ENCODE measurements at places on chromosomes 12 and 14.

DNA sequence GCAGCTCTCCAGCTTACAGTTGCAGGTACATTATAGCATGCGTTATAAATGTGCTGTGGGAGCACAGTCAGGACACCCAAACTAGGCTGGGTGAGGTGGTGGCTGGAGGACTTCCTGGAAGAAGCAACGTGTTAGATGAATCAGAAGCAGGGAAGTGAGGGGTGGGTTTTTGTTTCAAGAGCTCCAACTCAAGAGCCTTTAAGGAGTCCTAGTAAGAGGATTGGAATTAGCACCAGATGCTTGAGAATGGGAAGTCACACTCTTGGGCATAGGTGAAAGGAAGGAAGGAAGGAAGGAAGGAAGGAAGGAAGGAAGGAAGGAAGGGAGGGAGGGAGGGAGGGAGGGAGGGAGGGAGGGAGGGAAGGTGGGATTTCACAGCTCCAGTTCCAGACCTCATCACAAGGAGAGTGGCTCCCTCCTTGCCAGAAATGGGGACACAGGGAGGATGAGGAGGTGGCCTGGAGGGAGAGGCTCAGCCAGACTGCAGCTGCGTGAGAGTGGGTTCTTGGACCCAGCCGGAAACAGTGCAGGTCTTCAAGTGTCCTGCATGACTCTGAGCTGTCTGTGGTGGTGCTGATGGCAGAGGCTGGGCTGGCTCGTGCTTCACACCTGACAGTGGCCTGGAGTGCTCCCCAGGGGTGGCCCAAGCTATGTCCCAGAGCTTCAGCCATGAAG is 115.7 kb upstream of the GSC start:
- DNase-seq, result no peak

GRCh38 chr12:83473408-83474095 is 786.8 kb downstream of the TMTC2 start:
- no peak for DNase-seq

GRCh38 chr14:55347040-55347439 is 64.6 kb downstream of the ATG14 start:
- DNase-seq, result no peak

GRCh38 chr12:132608231-132609171 is 1.9 kb downstream of the LRCOL1 start:
- no peak for DNase-seq

- DNase-seq, result no peak
Measured at GRCh38 chr12:3135522-3136461, 58.6 kb downstream of the TSPAN9 start.

GRCh38 chr14:89833120-89833532 is 121.4 kb downstream of the EFCAB11 start:
- DNase-seq, result no peak

GRCh38 chr12:98737322-98737712 is 92.2 kb downstream of the APAF1 start:
- DNase-seq, result no peak

DNA sequence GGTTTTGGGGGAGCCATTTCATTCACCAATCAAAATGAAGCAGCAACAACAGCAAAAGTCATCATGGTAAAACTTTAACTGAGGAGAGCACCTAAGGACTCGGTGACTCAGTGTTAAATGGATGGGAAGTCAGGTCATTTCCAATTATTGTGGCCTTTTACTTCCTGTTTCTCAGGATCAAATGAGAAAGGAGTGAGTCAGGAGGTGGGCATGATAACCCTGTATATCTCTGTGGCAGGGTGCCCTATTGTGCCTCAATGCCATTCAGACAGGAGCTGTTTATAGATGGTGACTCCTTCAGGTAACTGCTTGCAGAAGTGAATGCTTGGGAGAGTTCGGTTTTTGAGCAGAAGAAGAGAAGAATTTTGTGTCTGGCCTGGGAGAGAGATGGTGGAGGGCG is 135.5 kb upstream of the CPM start:
- DNase-seq, result no peak

GRCh38 chr12:25248137-25248536 is 2.6 kb downstream of the KRAS start:
- DNase-seq, result no peak

DNA sequence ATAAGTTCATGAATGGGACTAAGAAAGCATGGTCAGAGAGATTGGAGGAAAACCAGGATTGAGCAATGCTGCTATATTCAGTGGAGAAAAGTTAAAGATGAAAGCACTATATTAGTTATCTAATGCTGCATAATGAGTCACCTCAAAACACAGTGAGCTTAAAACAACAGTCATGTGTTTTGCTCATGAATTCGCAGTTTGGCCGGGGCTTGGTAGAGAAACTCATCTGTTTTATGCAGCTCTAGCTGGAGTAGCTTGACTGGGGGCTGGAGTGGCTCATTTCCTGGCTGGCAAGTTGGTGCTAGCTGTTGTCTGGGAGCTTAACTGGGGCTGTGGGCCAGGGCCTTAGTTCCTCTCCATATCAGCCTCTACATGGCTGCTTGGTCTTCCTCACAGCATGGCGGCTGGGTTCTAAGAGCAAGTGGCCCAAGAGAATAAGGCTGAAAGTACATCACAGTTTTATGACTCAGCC is 90.1 kb downstream of the ADCK1 start:
- DNase-seq, result no peak

GRCh38 chr12:99131751-99132199 is 486.7 kb downstream of the APAF1 start:
- DNase-seq, result peak; percentile 62

DNA sequence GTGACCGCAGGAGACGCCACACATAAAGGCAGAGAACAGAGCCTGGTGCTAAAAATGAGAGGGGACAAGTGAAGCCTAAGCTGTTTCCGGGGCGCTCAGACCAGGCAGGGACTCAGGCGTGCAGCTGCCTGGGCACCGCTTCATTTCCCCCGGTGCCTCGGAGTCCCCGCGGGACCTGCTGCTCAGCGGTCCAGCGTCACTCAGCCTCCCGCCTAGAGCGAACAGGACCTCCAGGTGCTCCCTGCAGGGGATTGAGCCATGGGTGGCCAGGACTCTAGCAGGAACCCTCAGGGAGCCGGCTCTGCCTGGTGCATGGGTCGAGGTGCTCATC is 31.0 kb downstream of the CCDC85C start:
- no peak for DNase-seq

DNA sequence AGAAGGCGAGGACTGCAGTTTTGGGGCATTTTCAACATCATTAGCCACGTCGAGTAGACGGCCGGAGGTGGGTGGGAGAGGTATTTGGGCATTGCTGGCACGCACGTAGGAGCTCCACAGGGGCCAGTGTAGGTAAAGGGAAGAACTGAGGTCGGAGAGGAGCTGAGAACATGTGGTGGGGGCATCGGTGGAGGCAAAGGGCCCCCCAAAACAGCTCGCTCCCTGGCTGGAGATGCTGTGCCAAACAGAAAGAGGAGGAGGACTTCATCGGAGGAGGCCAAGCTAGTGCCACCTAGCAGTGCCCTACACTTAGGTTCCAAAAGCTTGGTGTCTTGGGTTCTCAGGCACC is 52.0 kb upstream of the PPP2R5C start:
- DNase-seq, result no peak

DNA sequence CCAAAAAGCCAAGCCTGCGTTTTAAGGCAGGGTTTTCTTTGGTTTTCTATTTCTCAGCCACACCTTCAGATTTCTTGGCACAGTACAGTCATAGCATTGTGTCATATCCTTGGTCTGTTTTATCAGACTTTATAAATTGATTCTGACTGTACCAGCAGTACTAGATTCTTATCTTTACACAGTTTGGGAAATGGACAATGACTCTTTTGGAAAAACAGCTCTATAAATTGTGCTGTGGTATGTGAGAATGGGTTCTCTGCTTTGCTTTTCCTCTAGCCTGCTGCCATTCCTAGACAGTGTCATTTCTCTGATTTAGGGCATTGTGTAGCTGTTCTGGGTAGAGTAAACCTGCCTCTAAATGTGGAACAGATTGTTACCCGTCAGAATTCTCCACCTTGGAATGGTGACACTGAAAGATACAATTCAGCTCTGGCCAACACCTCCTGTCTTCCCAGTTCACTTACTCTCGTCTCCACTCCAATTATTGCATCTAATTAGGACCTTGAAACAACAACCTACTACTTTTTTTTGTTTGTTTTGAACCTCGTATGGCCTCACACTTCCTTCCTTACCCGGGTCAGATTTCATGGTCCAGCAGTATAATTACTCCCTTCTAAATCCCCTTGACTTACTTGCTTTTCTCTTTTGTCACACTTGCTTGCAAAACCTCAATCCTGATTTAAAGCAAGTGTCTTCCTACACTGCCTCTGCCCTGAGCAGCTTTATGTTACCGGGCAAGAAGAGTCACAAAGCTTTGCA is 226.3 kb downstream of the ERC1 start:
- DNase-seq, result no peak
